ENCODE measurements at places on chromosomes 4 and X.

- no peak for DNase-seq
Observed at GRCh38 chr4:125313989-125314667, 627 bp upstream of the FAT4 start.

GRCh38 chr4:7654550-7655445, 220.1 kb upstream of the PSAPL1 start:
- DNase-seq = no peak

DNA sequence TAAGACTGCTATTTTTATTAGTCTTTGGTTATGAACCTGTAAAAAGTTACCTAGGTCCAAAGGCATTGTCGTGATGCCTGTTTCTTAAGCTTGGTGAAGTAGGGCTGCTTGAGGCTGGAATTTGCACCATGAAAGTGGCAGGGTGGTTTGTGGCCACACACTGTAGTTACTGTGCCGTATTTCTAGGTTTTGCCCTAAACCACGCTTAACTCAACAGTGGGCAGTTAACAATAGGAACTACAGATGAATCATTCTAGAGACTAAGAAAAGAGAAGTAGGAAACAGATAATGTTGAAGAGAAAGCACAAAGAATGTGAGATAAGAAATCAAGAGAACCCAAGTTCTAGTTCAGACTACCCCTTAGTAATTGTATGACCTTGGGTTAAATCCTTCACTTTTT, 11.5 kb downstream of the ETNPPL start:
- no peak for DNase-seq

GRCh38 chr4:126306152-126306869, 991.6 kb downstream of the FAT4 start:
- DNase-seq = no peak

DNA sequence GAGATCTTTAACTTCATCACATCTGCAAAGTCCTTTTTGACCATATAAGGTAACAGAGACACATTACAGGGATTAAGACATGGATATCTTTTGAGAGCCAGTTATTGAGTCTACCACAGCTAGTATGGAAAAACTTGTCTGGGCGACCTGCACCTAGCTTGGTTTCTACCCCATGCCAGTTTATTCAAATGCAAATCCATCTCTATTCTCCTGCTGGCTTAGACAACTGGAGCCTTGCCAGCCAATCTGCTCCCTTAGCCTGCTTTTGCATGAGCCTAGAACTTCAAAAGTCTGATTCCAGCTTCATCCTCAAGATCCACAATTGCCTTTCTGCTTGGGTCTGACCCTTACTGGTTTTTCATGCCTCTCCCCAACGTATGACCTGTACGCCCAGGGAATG, 212.0 kb upstream of the AFF2 start:
- DNase-seq = no peak

GRCh38 chr4:155072417-155072816, 136.0 kb upstream of the NPY2R start:
- no peak for DNase-seq

DNA sequence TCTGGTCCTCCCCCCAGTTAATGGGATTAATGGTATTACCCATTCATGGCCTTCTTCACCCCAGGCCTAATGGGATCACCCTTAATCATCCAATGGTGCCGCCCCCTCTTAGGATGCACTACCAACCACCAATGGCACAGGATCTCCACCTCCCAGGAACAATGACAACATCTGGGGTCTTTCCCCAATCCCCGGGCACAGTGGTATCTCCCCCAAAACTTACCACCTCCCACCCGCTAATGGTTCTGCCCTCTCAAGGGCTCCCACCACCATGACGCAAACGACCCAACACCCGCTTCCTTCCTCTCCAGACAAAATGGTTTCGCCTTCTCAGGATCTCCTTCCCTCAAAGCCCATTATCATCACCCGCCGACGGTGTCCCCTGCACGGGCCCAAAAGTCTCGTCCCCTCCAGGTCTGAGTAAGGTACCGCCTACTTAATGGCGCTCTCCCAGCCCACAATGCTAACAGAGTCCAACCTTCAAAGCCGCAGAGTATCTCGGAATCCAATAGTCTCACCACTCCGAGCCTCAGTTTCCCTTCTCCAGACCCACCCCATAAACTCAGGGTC, 458 bp downstream of the GRIPAP1 start:
- DNase-seq = no peak

- DNase-seq = no peak
Observed at GRCh38 chr4:1967512-1968149, 41.1 kb downstream of the NELFA start.

DNA sequence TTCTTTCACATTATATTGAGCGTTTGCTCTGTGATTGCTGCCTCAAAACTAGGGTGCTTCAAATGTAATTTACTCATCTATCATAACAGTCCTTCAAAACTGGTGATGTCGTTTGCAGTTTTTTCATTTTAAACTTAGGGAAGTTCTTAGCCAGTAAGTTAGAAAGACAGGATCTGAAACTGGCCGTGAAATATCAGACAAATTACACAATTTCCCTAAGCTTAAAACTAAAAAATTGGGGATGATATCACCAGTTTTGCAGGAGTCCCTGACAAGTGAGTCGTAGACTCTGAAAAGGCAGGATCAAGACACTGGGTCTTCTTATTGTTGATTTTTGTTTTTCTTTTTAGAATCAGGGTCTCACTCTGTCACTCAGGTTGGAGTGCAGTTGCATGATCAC, 44.8 kb downstream of the MOB1B start:
- DNase-seq = no peak

DNA sequence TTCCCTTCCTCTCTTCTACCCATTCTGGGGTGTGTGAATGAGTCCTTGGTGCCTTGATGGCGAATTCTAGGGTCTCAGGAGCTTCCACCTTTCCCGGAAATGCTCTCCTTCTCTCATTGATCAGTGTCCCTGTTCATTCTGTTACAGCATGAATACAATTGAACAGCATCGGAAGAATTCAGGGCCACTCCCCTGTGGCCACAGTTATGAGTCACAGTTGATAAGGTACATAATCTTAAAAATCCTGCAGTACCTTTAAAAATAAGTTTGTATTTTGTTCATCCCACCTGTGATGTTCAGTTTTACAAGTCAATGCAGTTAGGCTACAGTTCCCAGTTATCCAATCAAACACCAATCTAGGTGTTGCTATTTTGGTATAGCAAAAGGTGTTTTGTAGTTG, 47.3 kb upstream of the FAM9A start:
- no peak for DNase-seq

DNA sequence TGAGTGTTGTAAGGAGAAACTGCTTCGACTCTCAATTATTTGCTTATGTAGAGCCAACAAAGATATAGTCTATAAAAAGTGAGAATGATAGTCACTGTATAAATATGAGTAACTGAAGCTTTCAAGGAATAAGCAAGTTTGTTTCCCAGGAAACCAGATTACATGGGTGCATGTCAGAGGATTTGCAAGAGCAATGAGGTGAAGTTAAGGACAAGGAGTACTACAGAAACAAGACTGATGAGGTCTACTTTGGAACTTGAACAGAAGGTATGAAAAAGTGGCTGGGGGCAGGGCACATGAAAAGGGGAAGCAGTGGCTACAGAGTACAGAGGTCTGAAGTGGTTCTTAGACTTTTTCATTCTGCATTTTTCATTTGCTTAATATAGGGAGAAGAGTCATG, 321.0 kb upstream of the CXXC4 start:
- DNase-seq = no peak

- DNase-seq = no peak
Observed at GRCh38 chr4:104421566-104421965, 73.1 kb downstream of the CXXC4 start.

- DNase-seq = no peak
Observed at GRCh38 chr4:87103691-87104187, 116.7 kb downstream of the KLHL8 start.

DNA sequence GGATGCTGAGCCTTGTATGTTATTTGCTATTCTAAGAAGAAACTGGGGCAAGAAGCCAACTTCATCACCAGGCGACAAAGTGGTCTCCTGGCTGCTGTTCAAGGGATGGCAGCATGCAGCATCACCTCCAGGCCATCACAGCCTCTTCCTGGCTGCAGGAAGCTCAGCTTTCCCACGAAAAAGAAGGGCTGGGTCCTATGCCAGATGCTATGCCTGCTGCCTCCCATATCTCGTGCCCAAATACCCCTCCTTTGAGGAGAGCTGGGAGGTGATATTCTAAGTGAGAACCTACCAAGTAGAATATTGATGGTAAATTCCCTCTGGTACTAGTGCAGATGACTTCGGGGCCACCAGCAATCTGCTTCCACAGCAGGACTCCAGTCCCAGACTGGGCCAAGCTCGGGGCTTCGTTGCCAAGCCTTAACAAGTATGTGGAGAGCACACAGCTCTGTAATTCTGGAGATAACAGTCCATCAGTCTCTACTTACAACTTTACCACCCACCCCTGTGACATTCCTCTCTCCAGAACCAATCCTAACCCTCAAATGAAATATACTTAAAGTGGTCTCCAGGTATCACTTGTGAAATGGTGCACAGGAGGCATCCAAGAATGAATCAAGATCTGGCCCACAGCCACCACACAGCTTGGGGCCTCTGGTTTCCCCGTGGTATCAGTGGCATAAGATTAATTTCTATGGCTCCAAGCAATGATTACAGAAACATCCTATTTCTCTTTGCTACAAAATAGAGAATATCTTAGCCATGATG, 149.3 kb downstream of the PALLD start:
- DNase-seq = no peak

DNA sequence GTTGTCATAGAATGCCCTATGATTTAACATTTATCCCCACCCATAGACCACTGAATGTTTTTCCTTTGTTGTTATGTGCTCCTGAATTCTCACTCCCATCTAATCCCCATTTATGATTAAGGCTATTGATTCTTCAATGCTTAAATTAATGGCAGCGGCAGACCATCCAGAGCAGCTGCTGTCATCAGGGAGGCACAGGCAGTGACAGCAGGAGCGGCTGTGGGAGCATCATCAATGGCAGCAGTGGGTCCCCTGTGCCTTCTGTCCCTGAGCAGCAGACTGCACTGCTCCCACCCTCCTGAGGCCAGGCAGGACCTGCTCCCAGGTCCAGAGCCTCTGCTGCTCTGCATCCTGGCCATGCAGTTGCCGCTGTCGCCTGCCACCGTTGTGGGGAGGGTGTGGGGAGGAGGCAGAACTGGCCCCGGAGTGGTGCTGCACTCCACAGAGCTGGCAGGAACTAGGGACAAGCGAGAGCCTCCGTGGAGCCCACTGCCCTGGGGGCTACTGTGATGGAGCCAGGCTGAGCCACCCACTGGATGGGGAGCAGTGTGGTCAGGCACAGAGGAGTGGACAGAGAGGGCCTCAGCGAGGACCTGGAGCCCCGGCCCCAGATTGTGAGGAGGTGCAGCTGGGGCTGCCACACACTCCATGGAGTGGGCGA, 29.0 kb downstream of the NAA11 start:
- DNase-seq = no peak

DNA sequence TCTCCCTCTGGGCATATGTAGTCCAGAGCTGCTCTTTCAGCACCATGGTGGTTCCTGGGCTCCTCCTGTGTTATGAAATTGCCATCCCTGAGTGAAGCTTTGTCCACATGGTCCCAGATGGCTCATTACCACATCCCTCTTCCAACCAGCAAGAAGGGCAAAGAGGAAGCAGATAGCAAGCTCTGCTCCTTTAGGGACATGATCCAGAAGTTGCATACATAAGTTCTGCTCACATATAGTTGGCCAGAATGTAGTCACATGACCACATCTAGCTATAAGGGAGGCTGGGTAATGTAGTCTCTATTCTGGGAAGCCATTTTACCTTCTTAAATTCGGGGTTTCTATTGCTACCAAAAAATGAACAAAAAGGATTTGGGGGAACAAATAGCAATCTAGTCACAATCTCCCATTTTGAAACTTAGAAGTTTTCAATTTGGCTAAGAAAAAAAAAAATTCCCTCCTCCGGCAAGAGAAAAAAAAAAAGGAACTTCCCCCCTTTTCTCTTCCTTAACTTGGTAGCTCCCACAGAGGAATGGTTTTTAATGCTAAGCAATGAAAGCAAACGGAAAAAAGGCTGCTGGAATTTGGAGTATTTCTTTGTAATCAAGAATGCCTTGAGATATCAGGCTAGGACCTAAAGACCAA, 88.2 kb upstream of the USP9X start:
- no peak for DNase-seq

DNA sequence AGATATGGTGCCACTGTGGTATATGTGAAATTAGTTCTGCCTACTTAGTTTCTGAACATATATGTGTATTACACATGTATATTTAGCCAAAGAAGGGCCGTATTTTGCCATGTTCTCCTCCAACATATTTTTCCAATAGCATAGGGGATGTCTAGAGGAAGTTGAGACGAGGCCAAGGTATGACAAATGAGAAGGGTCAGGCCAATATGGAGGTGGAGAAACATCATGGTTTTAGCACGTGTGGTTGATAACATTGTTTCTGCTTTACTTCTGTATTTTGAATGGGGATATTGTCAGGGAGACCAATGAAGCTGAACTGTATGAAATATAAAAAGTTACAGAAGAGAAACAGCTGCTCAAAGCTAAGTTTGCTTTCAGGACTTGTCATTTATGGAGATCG, 246.7 kb upstream of the TLL1 start:
- DNase-seq = no peak

GRCh38 chr4:122826553-122827257, at the start of gene FGF2:
TSS of gene FGF2 (plus strand) at chr4:122826831. CDS start at chr4:122827175, 344 bp downstream.
- peak; percentile 53 for DNase-seq

DNA sequence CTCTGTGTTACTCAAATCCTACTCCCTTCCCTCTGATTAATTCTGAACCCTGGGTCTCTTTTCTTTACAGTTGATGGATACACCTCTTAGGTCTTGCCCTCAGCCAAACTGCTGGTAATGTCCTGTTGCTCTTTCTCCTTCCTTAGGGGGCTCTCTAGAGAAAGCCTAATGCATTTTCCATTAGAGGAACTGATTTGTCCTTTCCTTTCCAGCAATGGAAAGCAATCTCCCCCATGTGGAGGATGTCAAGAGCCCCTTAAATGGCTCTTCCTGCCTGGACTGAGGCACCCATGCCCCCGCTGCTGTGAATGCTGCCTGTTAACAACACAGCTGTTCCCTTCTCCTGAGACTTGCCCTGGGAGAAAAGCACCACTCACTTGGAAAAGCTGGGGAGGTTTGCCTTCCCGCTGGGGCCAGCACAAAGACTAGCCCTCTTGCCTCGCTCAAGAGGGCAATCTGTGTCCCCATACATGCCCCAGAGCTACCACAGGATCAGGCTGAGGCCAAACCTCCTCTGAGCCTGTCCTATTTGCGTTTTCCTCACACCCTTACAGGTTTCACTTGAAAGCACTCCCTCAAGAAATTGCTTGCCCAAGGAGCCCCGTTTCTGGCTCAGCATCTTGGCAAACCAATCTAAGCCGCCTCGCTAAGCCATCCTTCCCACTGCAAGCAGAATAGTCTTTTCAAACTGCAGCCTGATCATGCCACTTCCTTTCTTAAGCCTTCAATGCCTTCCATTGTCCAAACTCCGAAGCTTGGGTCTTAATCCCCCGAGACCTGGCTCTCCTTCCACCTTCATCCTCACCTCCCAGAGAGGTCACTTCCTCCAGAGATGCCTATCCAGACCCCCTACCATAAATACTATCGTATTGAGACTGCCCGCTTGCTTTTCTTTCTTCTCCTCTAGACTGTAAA, 23.2 kb upstream of the SMIM20 start:
- no peak for DNase-seq
